ENCODE measurements at places on chromosomes 3 and 15.

DNA sequence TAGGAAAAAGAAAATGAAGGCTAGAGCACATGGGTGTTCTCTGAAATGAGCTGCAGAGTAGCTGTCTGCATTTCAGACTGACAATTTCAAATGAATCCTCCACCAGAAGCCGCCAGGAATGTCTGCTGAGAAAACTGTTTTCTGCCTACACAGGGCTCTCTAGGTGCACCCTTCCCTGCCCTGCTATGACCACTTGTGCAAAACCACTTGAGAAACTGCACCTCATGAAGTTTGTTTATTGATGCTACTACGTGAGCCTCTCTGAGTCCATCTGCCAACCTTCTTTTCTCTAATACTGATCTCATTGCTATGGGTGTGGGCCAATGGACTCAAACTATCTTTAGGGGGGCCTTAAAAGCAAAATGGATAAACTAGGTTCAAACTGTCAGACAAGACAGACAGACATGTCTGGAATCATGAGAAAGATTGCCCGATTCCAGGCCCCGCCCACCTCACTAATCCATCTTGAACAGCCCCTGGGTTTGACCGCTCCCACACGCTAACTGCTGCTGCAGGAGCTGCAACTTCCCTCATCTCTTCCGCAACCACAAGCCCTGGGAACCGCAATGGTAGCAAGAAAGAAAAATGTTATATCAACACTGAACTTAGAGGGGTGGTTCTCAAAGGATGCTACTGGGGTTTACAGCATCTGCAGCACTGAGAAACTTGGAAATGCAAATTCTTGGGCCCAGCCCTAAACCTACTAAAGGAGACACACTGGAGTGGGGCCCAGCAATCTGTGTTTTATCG, 9.0 kb upstream of the CD47 start:
- DNase-seq = no peak

DNA sequence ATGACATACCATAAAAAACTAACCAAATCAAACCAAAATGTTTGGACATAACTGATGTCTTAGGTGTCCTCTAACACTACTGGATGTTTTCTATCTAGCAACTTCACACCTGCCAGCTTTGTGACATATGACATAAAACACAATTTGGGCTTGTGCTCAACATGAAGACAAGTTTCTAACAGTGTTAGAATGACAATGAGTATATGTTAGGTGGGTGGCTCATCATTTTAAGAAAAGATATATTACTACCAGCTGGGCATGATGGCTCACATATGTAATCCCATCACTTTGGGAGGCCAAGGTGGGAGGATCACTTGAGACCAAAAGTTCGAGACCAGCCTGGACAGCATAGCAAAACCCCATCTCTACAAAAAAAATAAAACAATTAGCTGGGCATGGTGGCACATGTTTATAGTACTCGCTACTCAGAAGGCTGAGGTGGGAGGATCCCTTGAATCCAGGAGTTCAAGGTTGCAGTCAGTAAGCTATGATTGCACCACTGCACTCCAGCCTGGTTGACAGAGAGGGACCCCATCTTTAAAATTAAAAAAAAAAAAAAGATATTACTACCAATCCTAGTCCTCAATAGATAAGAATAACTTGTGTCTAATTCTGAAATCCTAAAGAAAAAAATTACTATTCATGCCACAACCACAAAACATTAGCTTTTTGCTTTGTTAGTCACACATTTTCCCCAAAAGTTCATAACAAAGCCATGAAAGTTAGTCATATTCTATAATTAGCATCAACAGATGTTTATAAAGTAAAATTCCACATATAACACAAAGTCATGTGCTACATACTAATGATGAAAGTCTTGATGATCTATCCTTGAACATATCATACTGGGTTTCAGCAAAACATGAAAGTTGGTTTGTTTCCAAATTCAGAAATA, 59.9 kb downstream of the LRRFIP2 start:
- DNase-seq = peak; percentile 76

- no peak for DNase-seq
Observed at GRCh38 chr3:187913617-187914033, 168.4 kb upstream of the BCL6 start.

DNA sequence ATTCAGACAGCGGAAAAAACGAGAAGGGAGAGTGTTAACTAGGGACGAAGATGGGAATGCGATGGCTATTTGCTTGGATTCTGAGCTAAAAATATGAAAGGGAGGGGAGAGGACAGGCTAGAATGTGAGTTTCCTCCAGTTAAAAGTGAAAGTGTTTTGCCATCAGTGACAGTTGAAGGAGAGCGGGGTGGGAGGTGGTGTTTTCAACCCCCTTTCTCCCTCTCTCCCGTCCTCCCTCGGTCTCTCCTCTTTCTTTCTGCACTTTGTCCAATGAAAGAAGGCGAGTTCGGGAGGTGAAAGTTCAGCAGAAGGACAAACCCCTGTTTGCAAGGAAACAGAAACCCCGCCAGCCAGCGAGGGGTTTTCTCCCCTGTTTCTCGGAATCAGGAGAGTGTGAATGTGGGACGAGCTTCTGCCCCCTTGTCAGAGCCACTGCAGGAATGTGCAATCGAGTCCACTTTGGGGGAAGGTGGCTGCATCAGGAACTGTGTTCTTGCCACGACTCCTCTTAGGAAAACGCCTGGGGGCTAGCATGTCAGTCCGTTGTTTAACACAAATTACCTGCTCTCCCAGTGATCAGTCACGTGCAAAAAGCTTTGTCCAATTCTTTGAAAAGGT, 975 bp upstream of the FOXP1 start:
- peak; percentile 58 for DNase-seq

- DNase-seq = no peak
Observed at GRCh38 chr3:159787794-159788205, 200.8 kb upstream of the IL12A start.

GRCh38 chr3:38354588-38355330, 8.2 kb downstream of the XYLB start:
- no peak for DNase-seq

DNA sequence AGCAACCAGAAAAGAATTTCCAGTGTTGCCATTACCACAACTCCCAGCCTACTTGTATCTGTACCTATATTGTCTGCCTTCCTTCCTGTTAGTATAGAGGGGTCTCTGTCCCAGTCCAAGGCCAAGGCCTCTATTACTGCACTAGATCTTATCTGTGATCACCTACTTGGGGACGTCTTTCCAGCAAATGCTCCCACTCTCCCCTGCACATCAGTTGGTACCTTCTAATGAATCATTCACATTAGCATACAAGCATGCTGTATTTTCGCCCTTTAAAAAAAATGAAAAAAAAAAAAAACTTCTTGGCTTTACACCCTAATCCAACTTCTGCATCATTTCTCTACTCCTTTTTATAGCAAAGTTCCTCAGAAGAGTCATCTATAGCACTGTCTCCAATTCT, 4.8 kb upstream of the AVEN start:
- DNase-seq = no peak

- no peak for DNase-seq
Observed at GRCh38 chr3:191030491-191030890, 168.0 kb upstream of the GMNC start.

GRCh38 chr15:91909574-91909973, 56.1 kb downstream of the SLCO3A1 start:
- no peak for DNase-seq

DNA sequence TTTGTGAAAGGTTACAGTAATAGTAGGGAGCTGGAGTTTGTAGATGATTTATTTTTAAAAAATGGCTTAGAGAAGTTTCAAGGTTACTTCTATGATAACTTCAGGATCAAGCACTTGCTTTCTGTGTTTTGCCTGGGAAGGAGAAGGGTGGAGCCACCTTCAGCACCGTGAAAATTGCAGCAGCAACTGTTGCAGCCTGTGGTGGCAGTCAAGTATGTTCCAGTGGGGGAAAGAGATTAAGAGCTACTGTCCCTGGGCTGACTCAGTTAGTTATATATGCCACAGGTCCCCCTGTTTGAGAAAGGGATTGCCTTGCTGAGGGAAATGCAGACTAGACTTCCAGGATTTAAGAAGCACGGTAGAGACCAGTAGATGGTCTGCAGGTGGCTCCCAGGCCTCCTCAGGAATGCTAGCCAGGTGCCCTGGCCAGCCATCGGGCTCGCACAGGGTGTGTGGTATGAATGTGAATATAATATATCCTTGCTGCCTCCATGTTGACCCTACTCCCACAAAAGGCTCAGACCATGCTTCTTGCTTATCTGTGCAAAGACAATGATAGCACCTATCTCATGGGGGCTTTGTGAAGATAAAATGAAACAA, 389.5 kb downstream of the CACNA2D3 start:
- DNase-seq = no peak

- DNase-seq = no peak
Observed at GRCh38 chr3:98583766-98584165, 9.6 kb downstream of the CPOX start.

- DNase-seq = no peak
Observed at GRCh38 chr3:18282507-18282906, 142.6 kb downstream of the SATB1 start.

- peak; percentile 74 for DNase-seq
Observed at GRCh38 chr3:101950510-101950909, 101.2 kb downstream of the NFKBIZ start.

DNA sequence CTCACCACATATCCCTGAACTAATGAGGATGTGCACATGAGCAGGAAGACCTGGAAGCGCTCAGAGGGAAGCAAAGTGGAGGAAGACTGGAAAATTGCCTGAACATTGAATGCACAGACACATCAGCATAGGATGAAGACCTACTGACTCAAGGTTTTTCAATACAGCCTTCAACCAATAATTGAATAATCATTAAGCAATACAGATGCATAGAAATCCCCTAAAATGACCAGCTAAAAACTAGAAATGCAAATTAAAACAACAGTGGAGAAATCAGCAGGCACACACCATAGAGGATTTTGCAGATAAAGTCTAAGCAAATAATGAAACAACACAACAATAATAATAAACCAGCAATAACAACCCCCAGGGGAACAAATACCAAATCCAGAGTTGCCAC, 80.4 kb downstream of the CEP152 start:
- DNase-seq = no peak

- peak; percentile 53 for DNase-seq
Observed at GRCh38 chr15:60299452-60300047, 98.2 kb downstream of the ANXA2 start.

- DNase-seq = no peak
Observed at GRCh38 chr15:88061452-88061851, 195.1 kb downstream of the NTRK3 start.

DNA sequence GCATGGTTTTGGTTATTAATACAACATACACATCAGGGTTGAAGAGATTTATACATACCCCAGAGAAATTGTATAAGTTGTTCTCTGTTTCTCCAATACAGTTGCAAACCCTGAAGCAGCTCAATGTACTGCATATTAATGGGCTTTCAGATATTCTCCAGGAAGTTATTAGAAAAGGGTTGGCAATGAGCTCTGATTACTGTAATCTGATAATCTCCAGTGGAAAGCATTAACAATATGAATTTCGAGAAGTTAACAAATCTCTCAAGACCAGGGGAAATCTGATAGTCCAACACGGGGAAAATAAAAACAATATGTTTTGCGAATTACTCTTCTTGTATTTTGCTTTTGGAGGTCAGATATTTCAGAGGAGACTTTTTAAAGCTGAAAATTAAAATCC, 950.1 kb downstream of the TBL1XR1 start:
- DNase-seq = no peak

- DNase-seq = no peak
Observed at GRCh38 chr3:100720426-100720825, 11.1 kb downstream of the TFG start.

GRCh38 chr3:23710555-23710954, 95.2 kb upstream of the UBE2E1 start:
- no peak for DNase-seq

- DNase-seq = no peak
Observed at GRCh38 chr15:101203607-101204189, 48.1 kb downstream of the CHSY1 start.

GRCh38 chr15:83794209-83794608, 140.3 kb downstream of the ADAMTSL3 start:
- DNase-seq = no peak

GRCh38 chr15:34209421-34210282, at the start of gene KATNBL1:
TSS of gene KATNBL1 (minus strand) at chr15:34210096. CDS start at chr15:34163676, 46,420 bp downstream.
- peak; percentile 98 for DNase-seq

DNA sequence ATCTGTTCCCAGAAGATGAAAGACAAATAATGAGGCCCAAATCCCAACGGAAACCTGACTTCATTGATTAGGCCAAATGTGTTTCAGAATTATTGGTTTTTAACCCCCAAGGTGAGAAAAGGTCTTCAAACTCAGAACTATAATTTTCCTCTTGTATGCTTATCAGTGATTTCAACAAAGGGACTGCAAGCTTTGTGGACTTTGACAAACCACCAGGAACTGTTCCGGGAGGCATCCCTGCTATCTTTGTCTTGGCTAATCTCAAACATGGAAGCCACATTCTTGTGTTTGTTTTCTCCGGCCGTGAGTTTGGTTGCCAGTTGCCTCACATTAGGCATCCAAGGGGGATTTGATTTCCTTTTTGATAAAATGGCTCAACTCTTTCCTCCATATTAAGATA, 19.5 kb downstream of the ARHGEF3 start:
- no peak for DNase-seq

- DNase-seq = no peak
Observed at GRCh38 chr15:63306492-63307073, 29.2 kb downstream of the APH1B start.

- DNase-seq = no peak
Observed at GRCh38 chr3:187665010-187665409, 5.2 kb downstream of the SST start.

DNA sequence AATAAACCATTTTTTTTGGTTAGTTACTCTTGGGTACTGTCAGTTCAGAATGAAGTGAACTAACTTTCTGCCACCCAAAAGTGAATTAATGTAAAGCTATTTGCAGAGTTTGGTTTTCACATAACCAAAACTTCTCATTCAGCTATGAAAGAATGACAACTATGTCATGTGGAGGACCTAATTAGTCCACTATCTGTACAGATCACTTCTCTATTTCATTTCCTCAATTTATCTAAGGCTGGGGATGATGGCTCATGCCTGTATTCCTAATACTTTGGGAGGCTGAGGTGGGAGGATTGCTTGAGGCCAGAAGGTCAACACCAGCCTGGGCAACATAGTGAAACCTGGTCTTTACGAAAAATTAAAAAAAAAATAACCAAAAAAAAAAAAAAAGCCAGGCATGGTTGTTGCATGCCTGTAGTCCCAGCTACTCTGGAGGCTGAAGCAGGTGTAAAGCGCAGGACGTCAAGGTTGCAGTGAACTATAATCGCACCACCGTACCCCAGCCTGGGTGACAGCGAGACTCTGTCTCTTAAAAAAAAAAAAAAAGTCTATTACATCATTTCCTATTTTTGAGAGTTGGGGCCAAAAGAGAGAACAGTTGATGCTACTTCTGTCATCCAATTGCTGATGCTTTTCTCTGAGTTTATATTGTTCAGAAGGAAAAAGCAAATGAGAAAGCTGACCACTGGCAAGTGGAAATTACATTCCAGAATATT, 8.7 kb downstream of the HYPK start:
- no peak for DNase-seq

DNA sequence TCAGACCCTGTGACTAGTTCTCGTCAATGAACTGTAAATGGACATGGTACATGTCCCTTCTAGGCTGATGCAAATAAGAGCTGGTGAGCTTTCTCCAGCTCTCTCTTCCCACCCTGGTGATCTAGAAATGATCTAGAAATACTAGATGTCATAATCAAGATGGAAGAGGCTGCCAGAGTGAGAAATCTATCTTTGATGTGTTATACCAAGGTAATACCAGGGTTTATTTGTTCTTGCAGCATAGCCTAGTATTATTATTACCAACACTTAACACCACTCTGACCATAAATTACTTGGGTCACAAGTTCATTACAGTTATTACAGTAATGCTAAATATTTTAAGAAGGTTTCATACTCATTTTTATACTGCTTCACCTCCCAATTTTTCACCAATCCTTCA, 138.4 kb upstream of the LMCD1 start:
- DNase-seq = no peak

GRCh38 chr3:106534206-106534605, 665.4 kb upstream of the CBLB start:
- DNase-seq = no peak
